Activated CD8-positive, alpha-beta T cell treated with anti-CD3 and anti-CD28 coated beads for 36 hours (primary cell): ENCODE measurements at places on chromosomes 3 and 15.

DNA sequence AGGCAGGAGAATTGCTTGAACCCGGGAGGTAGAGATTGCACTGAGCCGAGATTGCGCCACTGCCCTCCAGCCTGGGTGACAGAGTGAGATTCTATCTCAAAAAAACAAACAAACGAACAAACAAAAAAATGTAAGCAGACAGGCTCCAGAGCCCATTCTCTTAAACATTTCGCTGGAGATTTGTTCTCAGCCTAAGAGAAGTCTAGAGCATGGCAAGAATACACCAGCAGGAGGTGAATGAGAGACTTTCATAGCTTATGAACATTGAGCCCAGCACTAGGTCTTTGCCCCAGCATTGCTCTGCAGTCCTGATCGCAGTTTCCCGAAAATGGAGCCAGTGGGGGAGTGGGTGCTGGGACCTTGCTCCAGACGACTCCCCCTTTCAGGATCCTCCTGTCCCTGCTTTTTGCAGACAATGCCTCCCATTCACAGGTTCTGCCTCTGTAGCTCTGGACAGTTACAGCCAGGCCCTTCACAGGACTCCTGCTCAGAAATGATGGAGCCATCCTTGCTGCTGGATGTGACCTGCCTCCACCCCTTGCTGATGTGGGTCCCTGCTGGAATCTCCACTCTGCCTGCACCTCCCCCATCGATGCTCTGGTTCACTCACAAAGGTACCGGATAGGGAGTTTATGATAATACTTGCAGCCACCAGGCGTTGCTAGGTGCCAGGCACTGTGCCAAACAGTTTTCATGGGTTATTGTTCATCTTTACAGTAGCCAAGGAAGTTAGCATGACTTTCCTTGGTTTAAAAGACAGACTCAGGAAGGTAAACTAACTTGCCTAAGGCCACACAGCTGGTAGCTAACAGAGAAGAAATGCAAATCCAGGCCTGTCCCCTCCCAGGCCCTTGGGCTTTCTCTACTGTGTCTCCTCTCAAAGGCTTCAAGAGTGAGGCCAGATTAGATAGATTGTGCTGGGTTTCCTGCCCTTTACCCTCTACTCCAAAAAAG lies 329.7 kb upstream of the TLE3 start:
- no peak overlapping the region for H3K27ac ChIP-seq
- no peaks in the 10 kb centered on the region for H3K36me3 ChIP-seq
- no peak overlapping the region for H3K4me3 ChIP-seq
- no peaks in the 10 kb centered on the region for H3K27me3 ChIP-seq
- DNase-seq = no peak

GRCh38 chr15:36875740-36876334 lies 224.5 kb downstream of the MEIS2 start:
- no peak for DNase-seq
- H3K27ac ChIP-seq = no peak overlapping the region
- peaks cover 19% of the 10 kb centered on the region for H3K4me1 ChIP-seq
- H3K4me3 ChIP-seq = no peak overlapping the region
- peaks cover 47% of the 10 kb centered on the region for H3K27me3 ChIP-seq
- no peaks in the 10 kb centered on the region for H3K36me3 ChIP-seq

GRCh38 chr3:88033808-88034207 lies 25.0 kb downstream of the CGGBP1 start:
- H3K27ac ChIP-seq = no peak overlapping the region
- H3K4me3 ChIP-seq = no peak overlapping the region
- DNase-seq = no peak
- peaks cover 35% of the 10 kb centered on the region for H3K4me1 ChIP-seq
- no peaks in the 10 kb centered on the region for H3K36me3 ChIP-seq

GRCh38 chr3:100151024-100151707 lies 36.9 kb upstream of the FILIP1L start:
- H3K4me3 ChIP-seq = no peak overlapping the region
- no peaks in the 10 kb centered on the region for H3K27me3 ChIP-seq
- peaks cover 6% of the 10 kb centered on the region for H3K4me1 ChIP-seq
- DNase-seq = no peak
